Naive thymus-derived CD4-positive, alpha-beta T cell (primary cell): ENCODE measurements at places on chromosomes 7 and 10.

- no peaks in the 10 kb centered on the region for H3K27me3 ChIP-seq
- H3K27ac ChIP-seq = no peak overlapping the region
- no peaks in the 10 kb centered on the region for H3K4me1 ChIP-seq
- no peak for DNase-seq
Observed at GRCh38 chr7:33671531-33672262, 233.6 kb upstream of the BMPER start.

- H3K36me3 ChIP-seq = no peaks in the 10 kb centered on the region
- DNase-seq = no peak
Observed at GRCh38 chr10:4980793-4981192, 17.6 kb downstream of the AKR1C1 start.

GRCh38 chr10:122140461-122140902, 130.6 kb upstream of the BTBD16 start:
- H3K4me1 ChIP-seq = no peaks in the 10 kb centered on the region
- H3K27me3 ChIP-seq = no peaks in the 10 kb centered on the region
- DNase-seq = no peak
- H3K4me3 ChIP-seq = no peak overlapping the region

- no peaks in the 10 kb centered on the region for H3K36me3 ChIP-seq
- H3K27me3 ChIP-seq = no peaks in the 10 kb centered on the region
- H3K27ac ChIP-seq = no peak overlapping the region
Observed at GRCh38 chr10:109250152-109250551, 673.2 kb downstream of the XPNPEP1 start.

- no peaks in the 10 kb centered on the region for H3K36me3 ChIP-seq
- DNase-seq = peak; percentile 36
- H3K27me3 ChIP-seq = no peaks in the 10 kb centered on the region
- H3K4me1 ChIP-seq = peaks cover 10% of the 10 kb centered on the region
Observed at GRCh38 chr7:6271060-6271658, 1.3 kb downstream of the CYTH3 start.

GRCh38 chr10:107942826-107943225, 778.3 kb upstream of the SORCS1 start:
- H3K27me3 ChIP-seq = no peaks in the 10 kb centered on the region
- no peak overlapping the region for H3K27ac ChIP-seq
- H3K4me1 ChIP-seq = no peaks in the 10 kb centered on the region
- H3K4me3 ChIP-seq = no peak overlapping the region

- no peaks in the 10 kb centered on the region for H3K27me3 ChIP-seq
- H3K27ac ChIP-seq = no peak overlapping the region
- peaks cover 22% of the 10 kb centered on the region for H3K4me1 ChIP-seq
- peaks cover under 1% of the 10 kb centered on the region for H3K36me3 ChIP-seq
- no peak overlapping the region for H3K4me3 ChIP-seq
Observed at GRCh38 chr10:91930939-91931338, 7.4 kb downstream of the BTAF1 start.

- no peak for DNase-seq
- peaks cover 9% of the 10 kb centered on the region for H3K36me3 ChIP-seq
- H3K4me3 ChIP-seq = peak overlapping the region; percentile 84
- no peaks in the 10 kb centered on the region for H3K27me3 ChIP-seq
- H3K4me1 ChIP-seq = peaks cover 19% of the 10 kb centered on the region
Observed at GRCh38 chr7:151342102-151342646, 562 bp downstream of the NUB1 start.

- no peaks in the 10 kb centered on the region for H3K36me3 ChIP-seq
- no peak overlapping the region for H3K4me3 ChIP-seq
- no peaks in the 10 kb centered on the region for H3K27me3 ChIP-seq
- H3K4me1 ChIP-seq = no peaks in the 10 kb centered on the region
- no peak overlapping the region for H3K27ac ChIP-seq
Observed at GRCh38 chr7:31785101-31785500, 98.1 kb downstream of the PPP1R17 start.

- no peaks in the 10 kb centered on the region for H3K27me3 ChIP-seq
- no peak for DNase-seq
- no peaks in the 10 kb centered on the region for H3K36me3 ChIP-seq
Observed at GRCh38 chr7:135919071-135919841, 57.9 kb downstream of the MTPN start.

- DNase-seq = no peak
- H3K4me1 ChIP-seq = no peaks in the 10 kb centered on the region
- no peaks in the 10 kb centered on the region for H3K36me3 ChIP-seq
- H3K27ac ChIP-seq = no peak overlapping the region
- no peaks in the 10 kb centered on the region for H3K27me3 ChIP-seq
Observed at GRCh38 chr7:139441961-139442360, 41.5 kb downstream of the KLRG2 start.

GRCh38 chr7:158019726-158020705, 567.6 kb downstream of the PTPRN2 start:
- no peaks in the 10 kb centered on the region for H3K4me1 ChIP-seq
- no peaks in the 10 kb centered on the region for H3K36me3 ChIP-seq
- H3K27ac ChIP-seq = no peak overlapping the region
- DNase-seq = no peak
- H3K27me3 ChIP-seq = no peaks in the 10 kb centered on the region
- no peak overlapping the region for H3K4me3 ChIP-seq

DNA sequence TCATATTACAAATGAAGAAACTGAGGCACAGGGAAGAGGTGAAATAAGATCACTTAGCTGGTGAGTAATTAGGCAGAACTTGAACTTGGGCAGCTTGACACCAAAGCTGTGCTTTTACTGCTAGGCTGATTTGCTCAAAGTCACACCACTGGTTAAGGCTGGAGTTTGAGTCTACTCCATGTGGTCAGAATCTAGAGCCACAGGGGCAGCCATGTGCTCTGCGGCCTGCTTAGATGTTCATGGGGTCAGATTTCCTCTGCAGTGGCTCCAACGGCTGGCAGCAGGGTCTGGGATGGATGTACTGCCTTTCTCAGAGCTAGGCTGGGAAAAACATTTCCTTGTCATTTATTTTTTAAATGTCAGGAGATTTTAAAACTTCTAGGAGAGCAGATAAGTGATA, 417.5 kb downstream of the KCNMA1 start:
- no peak overlapping the region for H3K4me3 ChIP-seq
- DNase-seq = no peak
- H3K36me3 ChIP-seq = no peaks in the 10 kb centered on the region
- H3K27me3 ChIP-seq = no peaks in the 10 kb centered on the region

GRCh38 chr10:43123361-43124093, 14.7 kb upstream of the CSGALNACT2 start:
- no peaks in the 10 kb centered on the region for H3K27me3 ChIP-seq
- no peaks in the 10 kb centered on the region for H3K36me3 ChIP-seq
- no peak for DNase-seq

DNA sequence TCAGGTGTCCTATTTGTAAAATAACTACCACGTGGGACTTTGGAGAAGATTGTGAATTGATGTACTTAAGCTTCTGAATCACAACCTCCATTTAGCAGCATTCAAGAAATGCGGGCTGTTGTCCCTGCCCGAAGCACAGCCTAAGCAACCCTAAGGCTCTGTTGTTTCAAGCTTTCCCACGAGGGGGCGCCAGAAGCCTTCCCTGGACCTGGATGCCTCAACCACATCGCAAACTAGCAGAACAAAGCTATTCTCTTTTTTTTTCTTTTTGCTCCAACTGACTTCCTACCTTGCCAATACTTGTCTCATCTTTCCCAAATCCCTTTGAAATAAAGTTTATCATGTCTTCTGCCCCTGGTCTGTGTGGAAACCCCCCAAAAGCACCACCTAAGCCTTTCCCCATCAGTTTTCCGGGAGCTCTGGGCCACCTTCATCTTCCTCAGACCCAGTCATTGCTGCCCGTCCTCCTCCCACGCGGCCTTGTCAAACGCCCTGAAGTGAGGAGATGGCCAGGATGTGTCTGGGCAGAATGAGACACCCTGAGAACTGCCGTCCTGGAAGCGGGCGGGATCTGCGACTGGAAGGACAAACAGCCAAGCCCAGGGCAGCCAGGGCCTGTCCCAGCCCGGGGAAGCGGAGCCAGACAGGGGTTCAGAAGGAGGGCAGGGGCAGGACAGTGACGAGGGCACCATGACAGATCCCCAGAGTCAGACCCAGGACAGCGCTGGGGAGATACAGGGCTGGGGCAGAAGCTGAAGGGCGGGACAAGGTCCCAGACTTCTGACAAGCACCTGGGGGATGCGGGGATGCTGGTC, 112.7 kb downstream of the SLIT1 start:
- H3K36me3 ChIP-seq = no peaks in the 10 kb centered on the region
- H3K4me1 ChIP-seq = no peaks in the 10 kb centered on the region
- H3K27me3 ChIP-seq = no peaks in the 10 kb centered on the region
- H3K4me3 ChIP-seq = no peak overlapping the region
- no peak overlapping the region for H3K27ac ChIP-seq
- peak; percentile 65 for DNase-seq

DNA sequence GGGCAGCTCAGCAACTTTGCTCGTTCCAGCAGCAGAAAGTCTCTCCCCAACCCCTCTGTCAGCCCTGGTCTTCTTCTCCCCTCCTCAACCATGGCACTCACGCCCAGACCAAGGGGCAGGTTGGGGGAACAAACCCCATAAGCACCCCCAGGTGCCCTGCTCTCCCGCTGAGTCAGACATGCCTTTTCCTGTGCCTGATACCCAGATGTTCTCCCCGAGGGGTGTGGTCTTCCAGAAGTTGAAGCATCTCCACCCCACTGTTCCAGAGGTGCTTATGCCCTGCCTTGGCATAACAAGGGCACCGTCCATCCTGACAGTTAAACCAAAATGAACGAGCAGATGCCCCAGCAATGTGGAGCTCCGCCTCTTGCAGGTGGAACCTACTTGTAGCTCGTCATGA, 67.1 kb downstream of the C10orf143 start:
- H3K4me1 ChIP-seq = no peaks in the 10 kb centered on the region
- H3K36me3 ChIP-seq = no peaks in the 10 kb centered on the region
- no peak for DNase-seq
- peaks cover 3% of the 10 kb centered on the region for H3K27me3 ChIP-seq
- H3K4me3 ChIP-seq = no peak overlapping the region

DNA sequence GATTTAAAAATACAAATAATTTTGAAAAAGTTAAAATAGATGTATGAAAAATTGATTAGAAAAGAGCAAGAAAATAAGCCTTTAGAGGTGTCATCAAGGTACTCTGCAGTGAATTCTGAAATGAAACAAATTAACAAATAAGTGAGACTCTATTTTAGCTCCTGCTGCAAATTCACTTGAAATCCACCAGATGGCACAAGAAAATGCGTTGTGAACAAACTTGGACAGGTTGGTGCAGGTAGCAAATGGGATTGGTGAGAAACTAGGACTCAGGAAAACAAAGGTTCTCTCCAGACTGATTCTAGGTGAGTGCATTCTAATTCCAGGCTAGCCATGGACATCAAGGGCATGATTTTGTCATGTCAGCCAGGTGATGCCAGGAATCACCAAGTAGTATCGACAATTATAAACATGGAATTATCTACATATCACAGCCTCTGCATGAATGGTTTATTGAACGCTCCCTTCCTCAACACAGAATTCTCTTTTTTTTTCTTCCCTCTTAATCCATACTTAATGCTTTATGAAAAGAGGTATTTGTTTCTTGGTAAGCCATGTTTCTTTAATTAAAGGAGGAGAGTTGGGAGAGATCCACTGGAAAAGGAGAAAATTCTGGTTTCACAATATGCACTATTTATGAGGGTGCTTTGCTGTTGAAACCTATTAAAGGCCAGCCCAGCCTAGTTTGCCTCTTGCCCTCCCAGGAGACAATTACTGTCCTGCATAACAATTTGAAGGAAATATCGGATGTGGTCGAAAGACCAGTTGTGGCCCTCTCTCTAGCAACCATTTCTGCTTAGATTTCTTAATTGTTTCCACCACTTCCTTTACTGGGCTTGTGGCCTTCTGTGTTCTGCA, 118.1 kb downstream of the ZNF365 start:
- H3K36me3 ChIP-seq = no peaks in the 10 kb centered on the region
- no peak overlapping the region for H3K4me3 ChIP-seq
- no peaks in the 10 kb centered on the region for H3K27me3 ChIP-seq
- no peaks in the 10 kb centered on the region for H3K4me1 ChIP-seq
- peak; percentile 53 for DNase-seq

DNA sequence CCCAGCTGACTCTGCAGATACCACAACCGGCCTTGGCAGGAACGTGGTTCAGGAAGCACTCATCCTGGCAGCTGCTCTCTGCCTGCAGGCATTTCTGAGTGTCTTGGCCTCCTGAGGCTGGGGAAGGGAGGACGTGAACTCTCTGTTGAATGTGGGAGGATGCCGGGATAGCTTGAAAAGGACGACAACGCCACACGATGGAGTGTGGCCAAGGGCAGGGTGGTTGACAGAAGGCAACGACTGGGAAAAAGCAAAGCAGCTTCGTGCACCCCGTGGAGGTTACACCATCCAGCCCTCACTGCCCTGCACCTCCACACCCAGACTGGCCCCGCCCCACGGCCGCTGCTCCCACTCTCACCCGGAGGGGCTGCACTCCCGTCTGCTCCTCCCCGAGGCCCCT, 466.1 kb upstream of the FOXK1 start:
- no peaks in the 10 kb centered on the region for H3K36me3 ChIP-seq
- H3K27ac ChIP-seq = no peak overlapping the region
- H3K4me3 ChIP-seq = no peak overlapping the region
- H3K27me3 ChIP-seq = no peaks in the 10 kb centered on the region
- H3K4me1 ChIP-seq = no peaks in the 10 kb centered on the region

GRCh38 chr7:104967595-104967994, 46.4 kb upstream of the KMT2E start:
- no peak overlapping the region for H3K27ac ChIP-seq
- H3K4me1 ChIP-seq = no peaks in the 10 kb centered on the region
- no peaks in the 10 kb centered on the region for H3K27me3 ChIP-seq
- DNase-seq = no peak

GRCh38 chr7:16268821-16269768, 152.2 kb downstream of the CRPPA start:
- no peak overlapping the region for H3K27ac ChIP-seq
- H3K36me3 ChIP-seq = no peaks in the 10 kb centered on the region
- H3K4me1 ChIP-seq = no peaks in the 10 kb centered on the region
- no peak overlapping the region for H3K4me3 ChIP-seq
- no peak for DNase-seq
- no peaks in the 10 kb centered on the region for H3K27me3 ChIP-seq
